ENCODE measurements at places on chromosomes 11 and 22. TPM values are rescaled to one million over a fixed set of nuclear protein-coding genes. Genes with fewer than 3 reads are reported as not detected.
A peak's percentile ranks its signal among the peaks of the same experiment; 100 is the strongest.

- DNase-seq = no peak
Observed at GRCh38 chr22:49628391-49629260, 199.0 kb downstream of the BRD1 start.

Gene CHADL
- 0.90 TPM for total RNA-seq

Gene OR5AP2
- total RNA-seq = not detected

DNA sequence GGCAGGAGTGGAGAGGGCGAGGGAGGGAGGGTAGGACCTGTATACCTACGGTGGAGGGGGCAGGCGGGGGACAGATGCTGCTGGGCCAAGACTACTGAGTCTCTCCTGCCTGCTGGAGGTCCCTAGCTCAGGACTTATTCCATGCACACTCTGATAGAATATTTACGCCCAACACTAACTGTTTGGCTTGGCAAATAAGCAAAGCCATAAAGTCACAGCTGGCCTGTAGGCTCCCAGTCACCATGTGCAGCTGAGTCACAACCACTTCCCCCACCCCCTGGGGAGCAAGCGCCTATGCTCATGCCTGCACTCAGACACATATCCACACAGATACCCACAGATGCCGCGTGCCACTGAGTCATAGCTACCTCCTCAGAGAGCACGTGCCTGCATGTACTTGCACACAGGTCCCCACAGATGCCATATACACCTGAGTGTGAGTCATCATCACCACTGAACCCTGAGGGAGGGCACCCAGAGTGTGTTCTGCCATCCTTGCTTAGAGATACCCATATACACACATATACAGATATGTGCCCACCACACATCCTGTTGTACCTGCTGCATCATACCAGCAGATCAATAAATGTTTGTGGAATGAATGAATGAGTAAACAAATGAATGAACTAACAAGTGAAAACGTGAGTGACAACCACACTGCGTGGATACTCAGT lies 95.8 kb downstream of the SWAP70 start:
- DNase-seq = peak; percentile 91

- DNase-seq = no peak
Observed at GRCh38 chr11:91156041-91156440, 933.2 kb upstream of the CHORDC1 start.

GRCh38 chr11:82675838-82676237 lies 57.8 kb downstream of the FAM181B start:
- peak; percentile 78 for DNase-seq

GRCh38 chr22:27122574-27122973 lies 465.2 kb downstream of the MIAT start:
- DNase-seq = no peak

GRCh38 chr22:37696657-37697537 lies at the start of gene TRIOBP:
Gene TRIOBP (plus strand): TSS chr22:37697048. CDS start chr22:37701366, 4,318 bp downstream.
- peak; percentile 98 for DNase-seq

Gene IL10RA
- total RNA-seq = 25.5 TPM

DNA sequence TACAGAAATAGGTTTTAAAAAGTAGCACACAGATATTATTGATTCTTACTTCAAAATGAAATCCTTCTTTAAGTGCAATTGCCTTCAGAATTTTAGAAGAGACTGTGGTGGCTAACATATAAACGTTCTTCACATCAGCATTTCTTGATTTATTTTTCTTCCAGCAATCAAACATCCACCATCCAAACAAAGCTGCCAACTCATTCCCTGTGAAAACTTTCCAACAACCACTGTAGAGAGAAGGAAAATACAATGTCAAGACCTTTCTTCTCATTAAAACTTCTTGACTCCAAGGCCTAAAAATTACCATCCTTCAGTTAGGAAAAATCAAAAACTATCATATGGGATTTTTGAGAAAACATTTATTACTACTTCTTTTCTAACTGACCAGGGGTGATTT lies 34.0 kb upstream of the P4HA3 start:
- no peak for DNase-seq

GRCh38 chr22:27879923-27880322 lies 39.1 kb downstream of the PITPNB start:
- DNase-seq = peak; percentile 77

DNA sequence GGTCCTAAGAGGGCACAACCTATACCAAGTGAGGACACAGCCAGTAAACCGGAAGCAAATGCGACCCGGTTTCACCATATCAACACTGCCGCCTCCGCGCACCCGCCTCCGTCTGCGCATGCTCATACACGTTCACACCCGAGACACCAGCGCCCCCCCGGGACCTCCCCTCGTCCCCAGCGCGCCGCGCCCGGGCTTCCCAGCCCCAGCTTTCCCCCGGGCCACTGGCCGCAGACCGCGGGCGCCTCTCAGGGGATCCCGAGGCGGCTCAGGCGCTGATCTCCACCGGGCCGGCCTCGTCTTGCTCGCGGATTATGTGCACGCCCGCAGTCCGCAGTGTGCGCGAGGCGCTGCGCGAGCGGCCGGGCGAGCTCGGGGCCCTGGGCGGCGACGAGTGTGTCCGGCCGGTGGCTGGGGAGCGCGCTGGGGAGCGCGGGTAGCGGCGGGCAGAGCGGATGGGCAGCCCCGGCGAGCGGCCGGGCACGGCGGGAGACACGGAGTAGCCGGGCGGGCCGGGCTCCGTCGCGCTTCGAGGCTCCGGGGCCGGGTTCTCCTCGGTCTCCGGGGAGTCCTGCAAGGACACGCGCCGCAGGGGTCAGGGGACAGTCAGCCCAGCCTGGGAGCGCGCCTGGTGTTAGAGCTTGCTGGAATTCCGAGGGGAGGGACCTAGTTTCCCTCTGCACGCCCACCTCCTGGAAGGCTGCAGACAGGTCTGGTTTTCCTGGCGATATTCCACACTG lies 2.0 kb downstream of the HEPN1 start:
- no peak for DNase-seq

Gene LDLRAD3
- total RNA-seq = 0.79 TPM

Gene ASPHD2
- total RNA-seq = 33.3 TPM

GRCh38 chr11:86800076-86800959 lies at the start of gene PRSS23:
Gene PRSS23 (plus strand): TSS chr11:86800542. CDS start chr11:86807644, 7,102 bp downstream.
- no peak for DNase-seq

Gene RASD2
- not detected for total RNA-seq

- DNase-seq = no peak
Observed at GRCh38 chr11:128949791-128950454, 7.3 kb upstream of the TP53AIP1 start.

Gene KCNQ1OT1
- total RNA-seq = 3.0 TPM

Gene ARHGAP20
- 0.25 TPM for total RNA-seq

Gene EIF3F
- total RNA-seq = 767 TPM

DNA sequence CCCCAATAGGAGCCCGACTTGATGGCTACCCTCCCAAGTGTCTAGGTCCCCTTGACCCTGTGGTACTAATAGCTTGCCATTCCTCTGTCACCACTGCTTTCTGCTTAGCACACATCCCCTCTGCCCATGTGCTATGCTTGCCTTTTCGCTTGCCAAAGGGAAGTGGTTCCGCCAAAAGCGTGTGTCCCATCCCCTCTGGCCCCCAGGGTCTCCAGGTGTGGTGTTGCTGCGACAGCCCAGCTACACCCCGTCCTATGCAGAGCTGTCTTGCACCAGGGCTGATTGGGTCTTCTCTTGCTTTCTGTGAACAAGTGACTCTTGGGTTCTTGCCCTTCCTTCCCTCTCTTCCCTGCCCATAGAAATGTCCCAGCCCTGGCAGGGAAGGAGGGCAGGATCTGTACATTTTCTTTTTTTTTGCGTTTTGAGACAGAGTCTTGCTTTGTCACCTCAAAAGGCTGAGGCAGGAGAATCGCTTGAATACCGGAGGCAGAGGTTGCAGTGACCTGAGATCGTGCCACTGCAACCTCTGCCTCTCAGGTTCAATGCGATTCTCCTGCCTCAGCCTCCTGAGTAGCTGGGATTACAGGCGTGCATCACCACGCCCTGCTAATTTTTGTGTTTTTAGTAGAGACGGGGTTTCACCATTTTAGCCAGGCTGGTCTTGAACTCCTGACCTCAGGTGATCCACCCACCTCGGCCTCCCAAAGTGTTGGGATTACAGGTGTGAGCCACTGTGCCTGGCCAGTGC lies 3.9 kb downstream of the TANGO2 start:
- DNase-seq = no peak

Gene ART1
- not detected for total RNA-seq

Gene FJX1
- not detected for total RNA-seq

DNA sequence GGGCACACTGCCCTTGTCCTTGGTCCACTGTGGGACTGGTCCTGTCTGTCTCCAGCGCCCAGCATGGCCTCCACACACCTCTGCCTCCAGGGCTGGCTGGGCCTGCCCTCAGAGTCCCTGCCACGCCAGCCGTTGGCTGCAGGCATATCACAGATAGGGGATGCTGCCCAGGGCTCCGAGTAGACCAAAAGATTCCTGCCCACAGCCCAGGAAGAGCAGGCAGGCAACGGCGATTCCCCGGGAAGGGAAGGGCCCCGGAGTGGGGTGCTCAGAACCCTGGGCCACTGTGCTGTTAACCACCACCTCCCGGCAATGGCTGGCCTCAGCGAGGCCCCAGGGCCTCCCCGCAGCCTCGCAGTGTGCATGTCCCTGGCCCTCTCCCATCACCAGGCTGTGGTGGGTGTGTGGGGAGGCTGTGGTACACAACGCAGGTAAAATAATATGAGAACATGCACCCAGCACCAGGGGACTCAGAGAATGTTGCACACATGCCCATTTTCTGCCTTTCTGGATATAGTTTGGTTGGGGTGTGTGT lies 2.2 kb downstream of the IFITM5 start:
- DNase-seq = no peak

GRCh38 chr22:47163481-47163855 lies 401.0 kb downstream of the TBC1D22A start:
- no peak for DNase-seq

DNA sequence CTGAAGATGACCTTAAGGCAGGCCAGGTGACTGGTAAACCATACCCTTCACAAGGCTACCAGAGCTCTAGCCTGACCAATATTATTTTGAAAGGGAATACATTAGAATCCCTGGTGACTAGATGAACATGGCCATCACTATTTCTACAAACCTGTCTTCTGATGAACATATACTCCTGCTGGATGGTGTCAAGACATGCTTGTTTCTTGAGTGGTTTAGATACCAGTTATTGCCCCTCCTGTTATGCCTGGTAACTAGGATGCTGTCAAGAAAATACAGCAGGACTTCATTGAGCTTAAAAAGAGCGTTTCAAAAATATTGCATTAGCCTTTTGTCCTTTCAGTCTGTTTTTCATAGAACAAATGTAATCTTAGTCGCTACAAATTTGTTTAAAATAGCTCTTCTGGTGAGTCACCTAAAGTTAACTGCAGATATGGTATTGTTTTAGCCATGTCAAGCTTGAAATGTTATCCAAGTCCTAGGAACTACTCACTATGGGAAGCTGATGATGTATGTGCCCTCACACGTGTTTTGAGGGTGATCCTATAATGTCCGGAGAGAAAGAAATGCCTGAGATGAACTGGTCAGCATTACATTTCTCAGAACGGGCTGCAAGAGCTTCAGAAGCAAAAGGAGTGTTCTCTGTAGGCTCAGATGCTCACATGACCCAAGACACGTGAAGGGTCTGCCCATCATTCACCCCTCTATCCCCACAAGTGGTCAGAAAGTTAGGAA lies 20.6 kb downstream of the ADM start:
- no peak for DNase-seq

- DNase-seq = peak; percentile 90
Observed at GRCh38 chr11:9664276-9665171, 647 bp downstream of the SWAP70 start.

DNA sequence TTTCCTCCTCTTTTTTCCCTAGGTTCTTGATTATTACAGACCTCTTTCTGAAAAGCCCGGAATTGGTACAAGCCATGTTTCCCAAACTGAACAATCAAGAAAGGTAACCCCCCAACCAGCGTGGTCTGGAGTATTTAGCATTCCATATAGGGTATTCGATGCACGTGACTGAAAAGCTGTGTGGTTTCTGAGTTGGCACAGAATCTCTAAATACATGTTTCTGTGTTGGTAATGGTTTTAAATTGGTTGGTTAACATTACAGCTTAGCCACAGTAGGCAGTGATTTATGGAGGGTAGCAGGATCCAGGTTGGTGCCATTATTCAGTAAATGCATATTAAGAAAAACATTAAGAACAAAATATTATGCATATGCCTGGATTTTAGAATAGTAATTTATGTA lies 46.8 kb downstream of the ATXN10 start:
- no peak for DNase-seq

DNA sequence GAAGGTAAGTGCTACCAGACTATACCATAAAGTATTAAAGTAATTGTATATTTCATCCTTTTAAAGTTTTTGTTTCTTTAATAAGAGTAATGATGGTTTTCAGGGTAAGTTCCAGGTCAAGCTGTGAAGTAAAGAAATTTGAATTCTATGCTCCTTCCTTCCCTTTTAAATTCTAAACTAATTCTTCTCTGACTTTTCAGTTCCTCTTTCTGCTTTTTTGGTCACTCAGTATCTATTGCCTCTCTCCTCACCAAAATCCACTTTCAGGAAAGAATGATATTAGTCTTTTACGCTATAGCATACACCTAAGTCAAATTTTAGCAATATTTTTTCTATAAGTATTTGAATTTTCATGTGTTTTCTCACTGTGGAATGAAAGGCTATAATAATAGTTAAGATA lies 8.2 kb downstream of the MMP8 start:
- DNase-seq = peak; percentile 70

Gene DDX25
- total RNA-seq = not detected

- no peak for DNase-seq
Observed at GRCh38 chr22:37664249-37665101, 6.0 kb downstream of the PDXP start.

- no peak for DNase-seq
Observed at GRCh38 chr22:34486381-34486780, 566.1 kb upstream of the LARGE1 start.

- no peak for DNase-seq
Observed at GRCh38 chr11:31107649-31108048, 261.9 kb downstream of the DCDC1 start.

GRCh38 chr11:1899090-1899489 lies 7.4 kb upstream of the PRR33 start:
- DNase-seq = no peak

DNA sequence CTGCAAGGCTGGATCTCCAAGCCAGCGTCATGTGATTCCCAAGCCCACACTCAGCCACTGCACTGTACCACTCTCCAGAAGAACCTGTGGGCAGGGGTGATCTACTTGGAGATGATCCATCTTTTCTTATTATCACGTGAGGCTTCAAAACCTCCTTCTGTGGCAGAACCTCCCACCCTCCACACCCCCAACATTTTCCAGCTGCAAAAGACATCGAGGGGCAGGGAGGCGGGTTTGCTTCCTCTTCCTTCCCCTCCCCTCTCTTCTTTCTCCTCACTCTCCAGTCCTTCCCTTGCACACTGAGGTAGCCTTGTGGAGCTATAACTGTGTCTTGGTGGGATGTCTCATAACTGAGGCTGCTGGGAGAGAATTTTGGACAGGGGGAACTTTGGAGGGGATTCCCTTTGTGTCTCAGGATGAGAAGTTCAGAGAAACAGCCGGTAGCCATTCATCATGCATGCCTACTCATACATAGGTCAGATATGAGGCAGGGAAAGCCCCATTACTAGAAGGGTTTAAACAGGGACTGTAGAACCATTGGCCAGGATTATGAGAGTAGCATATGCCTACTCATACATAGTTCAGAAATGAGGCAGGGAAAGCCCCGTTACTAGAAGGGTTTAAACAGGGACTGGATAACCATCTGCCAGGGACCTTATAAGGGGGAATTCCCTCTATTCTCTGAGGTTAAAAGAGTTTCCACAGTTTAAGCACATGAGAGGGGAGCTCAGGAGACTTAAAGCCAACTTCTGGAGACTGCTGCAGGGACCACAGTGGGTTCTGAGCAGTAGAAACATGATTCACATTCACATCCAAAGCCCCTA lies 420.7 kb upstream of the CADM1 start:
- DNase-seq = peak; percentile 6
